ENCODE measurements at places on chromosomes 12 and 14.

DNA sequence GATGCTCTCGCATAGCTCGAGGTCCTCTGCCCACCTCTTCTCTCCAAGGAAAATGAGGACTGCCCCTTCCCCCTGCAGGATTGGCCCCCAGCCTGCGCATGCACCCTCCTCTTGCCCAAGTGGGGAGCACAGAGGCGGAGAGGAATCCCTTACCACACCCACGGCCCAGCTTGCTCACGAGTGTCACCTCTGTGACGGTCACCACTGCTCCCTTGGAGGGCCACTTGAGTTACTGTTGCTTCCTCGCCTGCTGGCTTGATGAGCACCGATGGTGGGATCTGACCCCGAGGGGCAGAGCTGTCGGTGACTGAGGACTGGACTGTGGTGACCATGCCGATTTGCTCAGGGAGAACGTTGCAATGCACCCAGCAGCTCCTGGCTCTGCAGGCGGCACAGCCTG, 41.7 kb downstream of the FOXN4 start:
- no peak for DNase-seq

GRCh38 chr12:52531566-52532300, 11.5 kb upstream of the KRT5 start:
- DNase-seq = no peak

DNA sequence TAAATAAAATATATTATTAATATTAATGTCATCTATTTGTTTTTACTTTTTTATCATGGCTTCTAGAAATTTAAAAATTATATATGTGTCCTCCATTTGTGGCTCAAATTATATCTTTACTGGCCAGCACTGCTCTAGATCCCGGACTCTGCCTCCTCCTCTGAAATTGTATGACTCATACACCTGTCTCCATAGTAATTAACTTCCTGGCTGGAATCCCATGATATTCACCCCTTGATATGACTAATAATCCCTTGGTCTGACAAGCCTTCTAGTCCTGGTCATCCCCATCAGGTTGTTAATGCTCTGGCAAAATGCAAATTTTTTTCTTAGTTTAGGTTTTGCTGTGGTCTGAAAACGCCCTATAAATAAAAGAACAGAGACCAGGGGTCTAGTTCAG, 116.2 kb downstream of the BMP4 start:
- no peak for DNase-seq

GRCh38 chr12:92778525-92778924, 75.7 kb downstream of the PLEKHG7 start:
- DNase-seq = no peak

DNA sequence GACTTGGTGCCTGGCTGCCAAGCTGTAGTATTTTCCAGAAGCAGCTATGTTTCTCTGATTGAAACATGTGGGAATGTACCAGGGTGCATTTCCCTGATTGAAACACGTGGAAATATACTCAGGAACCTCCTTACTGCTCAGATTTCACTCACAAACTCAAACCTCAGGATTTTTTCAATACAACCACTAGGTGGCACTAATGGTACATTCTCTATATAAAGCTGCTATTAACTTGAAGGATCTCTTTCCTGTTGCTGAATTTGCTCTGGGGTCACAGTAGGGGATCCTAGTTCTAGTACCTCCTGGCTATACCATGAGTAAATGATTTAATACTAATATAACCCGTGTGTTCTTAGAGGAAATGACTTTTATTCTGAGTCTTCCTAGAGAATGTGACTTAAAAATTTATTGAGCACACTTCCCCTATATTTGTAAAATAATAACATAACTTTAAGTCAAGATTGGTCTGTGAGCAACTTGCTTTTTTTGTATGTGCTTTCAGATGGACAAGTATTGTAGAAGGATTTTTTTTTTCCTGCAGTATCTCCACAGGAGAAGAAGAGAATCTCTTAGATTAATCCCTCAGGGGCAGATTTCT, 173.8 kb upstream of the MIS18BP1 start:
- DNase-seq = peak; percentile 46

DNA sequence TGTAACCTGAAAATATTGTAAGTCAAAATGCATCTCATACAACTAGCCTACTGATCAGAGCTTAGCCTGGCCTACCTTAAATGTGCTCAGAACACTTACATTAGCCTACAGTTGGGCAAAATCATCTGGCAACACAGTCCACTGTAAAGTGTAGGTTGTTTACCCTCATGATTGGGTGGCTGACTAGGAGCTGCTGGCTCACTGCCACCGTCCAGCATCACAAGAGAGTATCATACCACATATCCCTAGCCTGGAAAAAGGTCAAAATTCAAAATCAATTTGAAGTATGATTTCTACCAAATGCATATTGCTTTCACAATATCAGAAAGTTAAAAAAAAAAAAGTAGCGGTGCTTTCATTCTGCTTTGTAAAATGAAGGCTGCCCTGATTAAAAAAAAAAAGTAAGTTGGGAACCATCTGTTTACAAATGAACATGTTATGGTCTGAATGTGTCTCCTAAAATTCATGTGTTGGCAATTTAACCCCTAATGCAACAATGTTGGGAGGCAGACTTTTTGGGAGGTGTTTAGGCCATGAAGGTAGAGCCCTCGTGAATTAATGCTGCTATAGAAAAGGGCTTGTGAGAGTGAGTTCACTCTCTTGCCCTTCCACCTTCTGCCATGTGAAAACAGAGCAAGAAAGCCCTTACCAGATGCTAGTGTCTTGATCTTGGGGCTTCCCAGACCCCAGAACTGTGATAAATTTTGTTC, 211.8 kb downstream of the PPM1H start:
- DNase-seq = no peak

- DNase-seq = no peak
These were observed 84.3 kb downstream of the NCOR2 start for GRCh38 chr12:124482901-124483799.

DNA sequence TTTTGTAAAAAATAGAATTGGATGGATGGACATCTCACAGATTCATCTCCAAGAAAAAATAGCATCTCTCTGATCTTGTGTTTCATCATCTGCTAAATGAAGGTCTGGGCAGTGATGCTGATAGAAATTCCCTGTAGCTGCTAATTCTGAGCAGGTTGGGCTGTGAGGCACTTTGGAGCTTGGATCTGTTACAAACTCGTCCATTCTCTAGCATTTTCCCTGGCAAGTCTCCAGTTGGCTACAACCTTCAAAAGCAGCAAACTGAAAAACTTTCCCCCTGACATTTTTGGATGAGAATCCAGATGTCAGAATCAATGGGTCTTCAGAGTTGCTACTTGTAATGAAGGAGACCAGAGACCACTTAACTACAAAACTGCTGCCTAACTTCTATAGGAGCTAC, 72.7 kb downstream of the TPH2 start:
- no peak for DNase-seq

Data from NT2/D1 (cell line).